ENCODE measurements at places on chromosomes 1 and 21. TPM values are rescaled to one million over a fixed set of nuclear protein-coding genes. Genes with fewer than 3 reads are reported as not detected.

FCMR gene
- total RNA-seq = 18.0 TPM

RIPK4 gene
- 22.3 TPM for total RNA-seq

BRDT gene
- not detected for total RNA-seq

LCE1C gene
- 1.4 TPM for total RNA-seq
